ENCODE measurements at places on chromosomes 16 and 17.

- no peak for DNase-seq
Observed at GRCh38 chr16:56844056-56844455, 21.0 kb upstream of the SLC12A3 start.

DNA sequence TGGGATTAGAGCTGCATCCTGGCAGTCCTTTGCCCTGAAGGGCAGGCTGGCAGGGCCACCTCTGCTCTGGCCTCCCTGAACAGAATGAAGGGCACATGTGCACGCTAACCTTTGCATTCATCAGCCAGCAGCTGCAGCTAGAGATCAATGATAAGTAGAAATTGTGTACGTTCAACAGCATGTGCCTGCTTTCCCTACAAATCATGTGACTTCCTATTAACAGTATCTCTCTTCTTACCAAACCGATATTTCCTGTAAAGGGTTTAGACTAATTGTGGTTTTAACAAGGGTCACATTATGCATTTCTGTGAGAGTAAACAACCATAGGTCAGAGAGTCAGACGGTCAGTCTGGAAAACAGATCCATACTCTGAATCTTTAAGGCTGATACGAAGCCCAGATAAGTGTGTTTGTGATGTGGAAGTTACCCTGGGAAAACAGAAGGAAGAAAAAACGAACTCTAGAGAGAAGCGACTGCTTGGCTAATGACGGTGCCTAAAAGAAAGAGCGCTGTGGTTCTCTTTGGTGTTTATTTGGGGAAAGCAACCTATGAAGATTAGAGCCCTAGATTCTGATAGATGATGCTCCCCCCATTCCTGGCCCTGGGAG, 219.4 kb downstream of the MAF start:
- no peak for DNase-seq

GRCh38 chr17:42484304-42484703, 25.6 kb downstream of the ATP6V0A1 start:
- no peak for DNase-seq

DNA sequence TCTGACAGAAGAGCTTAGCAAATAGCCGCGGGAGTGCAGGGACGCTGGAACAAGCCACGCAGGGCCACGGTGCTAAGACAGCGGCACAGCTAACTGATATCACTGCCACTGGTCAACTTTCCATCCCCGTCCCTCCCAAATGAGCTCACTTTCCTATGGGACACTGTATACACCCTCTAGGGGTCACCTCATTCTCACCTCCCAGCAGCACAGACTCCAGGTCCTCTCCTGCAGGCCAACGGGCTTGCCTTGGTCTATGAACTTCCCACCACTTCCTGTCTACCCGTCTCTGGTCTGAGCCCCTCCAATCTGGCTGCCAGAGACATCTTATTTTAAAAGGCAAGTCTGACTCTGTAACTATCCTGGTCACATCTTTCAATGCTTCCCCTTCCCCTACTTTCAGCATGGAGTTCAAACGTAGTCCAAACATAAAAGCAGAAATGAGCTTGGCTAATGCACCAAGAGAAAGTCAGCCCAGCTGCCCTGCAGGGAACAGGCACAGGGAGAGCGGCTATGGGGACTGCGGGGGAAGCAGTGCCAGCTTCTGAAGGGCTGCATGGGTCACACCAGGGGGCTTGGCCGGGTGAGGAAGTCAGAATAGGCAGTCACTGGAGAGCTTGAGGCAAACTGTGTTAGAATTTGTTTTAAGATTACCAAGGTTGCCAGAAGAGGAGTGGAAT, 26.3 kb upstream of the SLC38A8 start:
- DNase-seq: no peak

- DNase-seq: no peak
Observed at GRCh38 chr17:27417596-27418365, 38.5 kb upstream of the KSR1 start.
